ENCODE measurements at places on chromosomes 11 and 22.
A peak's percentile ranks its signal among the peaks of the same experiment; 100 is the strongest.

DNA sequence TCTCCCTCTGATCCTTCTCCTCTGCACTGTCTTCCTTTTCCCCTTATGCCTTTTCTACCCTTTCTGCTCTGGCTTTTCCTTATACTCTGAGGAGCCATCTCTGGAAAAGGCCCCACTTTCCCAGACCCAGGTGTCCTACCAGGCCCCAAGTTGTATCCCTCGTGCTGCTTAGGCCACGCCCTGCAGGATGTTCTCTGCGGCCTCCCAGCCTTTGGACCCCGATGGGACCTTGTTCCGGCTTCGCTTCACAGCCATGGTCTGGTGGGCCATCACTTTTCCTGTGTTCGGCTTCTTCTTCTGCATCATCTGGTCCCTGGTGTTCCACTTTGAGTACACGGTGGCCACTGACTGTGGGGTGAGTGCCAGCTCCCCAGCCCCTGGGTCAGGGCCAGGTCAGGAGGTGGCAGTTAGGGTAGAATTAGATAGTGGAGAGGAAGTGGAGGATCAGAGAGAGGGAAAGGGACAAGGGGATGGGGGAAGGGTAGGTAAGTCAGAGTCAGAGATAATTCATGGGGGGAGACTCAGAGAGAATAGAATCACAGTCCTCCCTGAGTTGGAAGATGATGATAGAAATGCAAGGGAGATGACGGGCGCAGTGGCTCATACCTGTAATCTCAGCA lies 8.9 kb downstream of the PGAP2 start:
- no peak for DNase-seq

GRCh38 chr11:75105462-75105925 lies 8.8 kb upstream of the OR2AT4 start:
- no peak for DNase-seq

DNA sequence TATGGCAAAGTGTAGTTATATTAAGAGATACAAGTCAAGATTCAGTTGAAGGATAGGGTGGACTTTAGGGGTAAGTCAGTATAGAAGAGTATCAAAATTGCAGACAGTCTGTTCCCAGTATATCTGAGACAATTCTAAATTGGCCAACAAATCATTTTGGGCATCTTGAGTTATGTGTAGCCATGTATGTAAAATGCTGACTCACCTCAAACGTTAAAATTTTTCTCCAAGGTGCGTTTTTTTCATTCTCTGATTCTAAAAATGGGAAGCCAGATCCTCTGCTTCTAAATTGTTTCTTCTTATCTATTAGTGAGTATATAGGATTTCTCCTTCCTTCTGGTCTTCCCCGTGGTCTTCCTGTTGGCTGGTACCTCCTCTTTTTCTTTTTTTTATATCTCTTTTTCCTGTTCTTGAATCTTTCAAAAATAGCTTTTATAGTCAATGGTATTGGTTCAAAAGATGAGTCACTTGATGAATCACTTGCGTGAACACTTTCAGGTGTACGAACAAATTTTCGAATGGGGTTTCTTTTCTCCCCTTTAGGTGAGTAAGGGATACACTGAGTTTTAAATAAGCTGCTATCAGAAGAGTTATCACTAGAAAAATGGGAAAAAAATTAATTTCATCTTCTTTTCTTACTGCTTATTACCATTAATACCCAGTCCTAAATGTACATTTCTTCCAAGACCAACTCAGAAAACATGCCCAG lies 3.2 kb downstream of the TAF1D start:
- DNase-seq, result no peak

DNA sequence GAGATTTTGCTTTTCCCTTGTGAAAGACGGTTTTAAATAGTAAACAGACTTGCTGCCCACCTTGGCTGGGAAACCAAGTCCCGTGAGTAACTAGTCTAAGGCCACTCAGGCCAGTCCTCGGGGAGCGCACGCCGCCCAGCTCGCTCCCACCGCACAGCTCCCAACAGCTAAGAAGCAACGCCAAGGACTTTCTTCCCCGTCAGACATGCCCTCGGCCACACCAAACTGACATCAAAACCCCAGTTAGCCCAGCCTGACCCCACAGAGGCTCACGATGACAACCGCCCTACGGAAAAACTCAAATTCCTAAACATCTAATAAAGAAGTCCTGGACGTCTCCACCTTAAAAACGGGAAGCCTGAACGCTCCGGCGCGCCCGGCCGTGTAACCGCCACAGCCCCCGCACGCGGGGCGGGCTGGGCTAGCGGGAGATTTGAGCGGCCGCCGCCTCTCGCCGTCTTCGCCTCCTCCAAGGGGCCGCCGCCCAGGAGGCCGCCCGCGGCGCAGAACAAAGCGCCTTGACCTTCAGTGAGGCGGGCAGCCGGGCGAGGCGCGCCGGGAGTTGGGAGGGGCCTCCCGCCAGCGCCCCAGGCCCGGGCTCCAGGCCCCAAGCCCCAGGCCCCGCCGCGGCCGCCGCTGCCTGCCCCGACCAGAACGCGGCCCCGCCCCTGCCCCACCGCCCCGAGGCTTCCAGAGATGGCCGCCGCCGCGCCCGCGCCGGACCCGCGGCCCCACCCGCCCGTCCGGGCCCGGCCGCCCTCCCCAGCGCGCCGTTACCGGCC lies 486 bp downstream of the NAP1L4 start:
- no peak for DNase-seq

- DNase-seq, result no peak
These were observed 50.1 kb upstream of the SHANK2 start for GRCh38 chr11:71302534-71302909.

DNA sequence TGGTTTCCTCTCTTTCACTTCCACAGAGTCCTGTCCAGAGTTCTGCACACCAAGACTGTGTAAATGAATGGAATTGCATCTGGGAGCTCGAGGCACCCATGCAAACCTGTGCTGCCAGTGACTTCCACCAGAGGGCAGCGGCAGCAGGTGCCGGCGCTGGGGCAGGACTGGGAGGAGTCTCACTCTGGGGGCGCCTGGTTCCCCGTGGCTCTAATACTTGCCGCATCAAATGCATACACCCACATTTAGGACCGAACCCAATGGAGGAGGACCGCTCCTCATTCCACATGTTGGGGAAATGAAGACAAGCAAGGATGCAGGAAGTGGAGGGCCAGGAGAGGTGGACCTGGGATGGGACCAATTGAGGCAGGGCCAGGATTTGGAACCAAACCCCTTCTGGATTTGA lies 1.1 kb upstream of the CD6 start:
- peak; percentile 79 for DNase-seq

DNA sequence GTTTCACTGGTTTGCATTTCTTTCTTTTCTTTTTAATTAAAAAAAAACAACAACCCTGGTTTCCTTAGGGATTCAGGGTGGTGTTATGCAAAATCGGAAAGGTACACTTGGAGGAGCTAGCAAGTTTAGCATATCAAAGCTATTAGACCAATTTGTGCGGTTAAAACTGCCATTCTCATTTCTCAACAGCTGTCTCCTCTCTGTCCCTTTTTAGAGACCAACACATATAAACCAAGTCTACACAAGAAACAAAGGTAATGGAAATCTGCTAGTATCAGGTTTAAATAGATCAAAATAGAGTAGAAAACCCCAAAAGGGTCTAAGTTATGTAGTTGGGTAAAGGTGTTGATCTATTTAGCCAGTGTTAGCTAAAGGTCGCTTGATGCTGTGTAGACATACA lies 1.7 kb upstream of the SESN3 start:
- no peak for DNase-seq

DNA sequence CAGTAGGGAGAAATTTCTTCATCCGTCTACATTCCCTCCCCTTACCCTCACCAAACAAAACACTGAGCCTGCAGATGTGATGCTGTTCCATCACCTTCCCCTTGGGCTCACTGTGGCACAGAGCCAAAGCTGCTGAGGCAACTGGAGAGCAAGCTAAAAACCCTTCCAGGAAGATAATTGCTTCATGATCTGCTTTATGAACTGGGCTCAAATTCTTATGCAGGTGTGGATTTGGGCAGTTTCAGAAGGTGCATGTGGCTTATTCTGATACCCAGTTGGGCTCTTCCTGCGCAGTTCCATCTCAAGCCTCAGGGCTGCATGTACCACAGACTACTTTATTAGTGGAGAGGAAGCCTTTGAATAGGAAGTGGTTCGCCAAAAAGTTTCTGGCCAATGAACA lies 58.3 kb downstream of the AAMDC start:
- no peak for DNase-seq

DNA sequence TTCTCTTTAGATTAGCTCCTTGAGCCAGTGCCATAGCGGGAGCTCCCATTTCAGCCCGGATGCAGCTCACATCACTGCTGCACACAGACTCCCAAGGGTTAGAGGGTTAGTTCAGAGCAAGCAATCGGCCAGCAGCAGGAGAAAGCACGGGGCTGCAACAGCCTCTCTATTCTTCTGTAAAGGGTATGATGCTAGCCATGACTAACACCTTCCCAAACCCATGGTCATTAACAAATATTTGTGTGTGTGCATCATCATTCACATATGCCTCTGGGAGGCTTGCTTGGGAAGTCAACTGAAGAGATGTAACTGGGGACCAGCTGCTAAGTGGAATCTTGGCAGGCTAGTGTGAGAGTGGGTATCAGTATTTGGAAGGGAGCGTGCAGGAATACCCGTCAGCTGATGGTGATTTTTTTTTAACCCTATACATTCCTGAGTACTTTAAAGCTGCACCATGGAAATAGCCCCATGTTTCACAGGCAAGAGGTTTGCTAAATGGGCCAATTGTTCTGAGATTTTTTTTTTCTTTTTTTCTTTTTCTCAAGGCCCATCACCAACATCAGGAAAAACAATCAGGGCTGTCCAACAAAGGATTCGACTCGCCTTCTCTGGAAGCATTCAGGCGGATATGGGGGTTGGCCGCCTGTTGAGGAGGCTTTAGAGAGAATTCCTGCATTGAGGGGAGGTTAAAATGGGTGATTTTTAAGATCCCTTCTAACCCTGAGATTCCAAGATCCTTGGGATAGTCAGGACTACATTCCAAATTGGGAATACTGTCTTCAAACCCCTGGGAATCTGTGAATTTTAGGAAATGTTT lies 33.2 kb upstream of the CCDC89 start:
- no peak for DNase-seq

DNA sequence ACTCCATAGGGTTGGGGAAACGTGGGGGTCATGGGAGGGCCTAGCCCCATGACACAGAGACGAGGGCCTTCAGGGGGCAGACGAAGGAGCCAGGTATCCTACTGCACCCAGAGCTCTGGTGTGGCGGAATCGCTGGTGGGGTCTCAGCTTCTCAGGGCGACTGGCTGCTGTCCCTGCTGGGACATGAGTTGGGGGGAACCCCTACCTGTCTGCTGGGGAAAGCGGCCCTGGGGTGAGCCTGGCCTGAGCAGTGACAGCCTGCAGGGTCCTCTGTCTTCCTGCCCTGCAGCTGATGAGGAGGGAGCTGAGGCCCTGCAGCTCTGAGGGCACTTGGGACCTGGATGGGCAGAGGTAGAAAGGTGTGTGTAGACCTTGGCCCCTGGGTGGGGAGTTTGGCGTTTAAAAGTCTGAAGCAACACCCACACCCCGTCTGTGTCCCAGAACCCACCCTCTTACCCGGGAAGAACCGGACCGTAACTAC lies 33.6 kb upstream of the GRAMD4 start:
- no peak for DNase-seq

- DNase-seq, result no peak
These were observed 421.9 kb upstream of the CADM1 start for GRCh38 chr11:115926138-115926537.

DNA sequence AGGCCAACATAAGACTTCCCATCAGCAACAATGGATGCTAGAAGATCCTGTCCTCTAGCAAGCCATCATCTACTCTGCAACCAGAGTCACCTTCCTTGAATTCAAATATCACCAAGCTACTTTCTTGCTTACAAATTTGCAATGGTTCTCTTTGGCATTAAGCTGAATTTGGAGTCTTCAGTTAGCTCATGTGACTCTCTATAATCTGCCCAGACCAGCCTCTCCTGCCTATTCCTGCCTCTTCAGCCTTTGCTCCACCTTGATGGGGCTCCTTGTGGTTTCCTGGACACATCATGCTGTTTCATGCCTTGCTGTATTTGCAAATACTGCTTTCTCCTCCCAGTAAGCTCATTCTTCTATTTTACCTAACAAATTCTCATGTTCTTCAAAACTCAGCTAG lies 82.3 kb downstream of the RASSF10 start:
- no peak for DNase-seq

GRCh38 chr11:94840209-94840608 lies 72.1 kb downstream of the AMOTL1 start:
- no peak for DNase-seq

GRCh38 chr22:19176175-19176643 lies 2.3 kb downstream of the SLC25A1 start:
- no peak for DNase-seq

DNA sequence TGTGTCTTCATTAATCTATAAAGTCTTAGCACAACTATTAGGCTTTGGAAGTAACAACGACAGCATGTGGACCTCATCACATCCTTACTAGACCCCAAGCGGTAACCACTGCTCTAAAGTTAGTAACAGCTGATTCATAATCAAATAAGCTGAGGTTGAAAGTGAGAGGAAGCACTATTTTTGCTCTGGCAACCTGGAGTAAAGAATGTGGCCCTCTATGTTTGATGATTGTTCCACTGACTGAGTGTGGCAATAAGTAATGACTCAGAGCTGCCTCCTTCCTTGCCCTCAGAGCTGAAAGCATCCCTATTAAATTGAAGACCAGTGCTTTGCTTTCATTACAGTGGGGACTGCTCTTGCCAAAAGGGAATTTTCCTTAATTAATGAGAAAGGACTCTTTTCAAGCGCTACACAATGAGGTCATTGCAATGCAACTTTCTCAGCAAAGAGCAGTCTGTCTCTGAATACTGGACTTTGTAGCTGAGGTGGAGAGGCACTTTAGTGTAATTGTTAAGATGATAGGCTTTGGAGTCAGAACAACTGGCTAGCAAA lies 906.1 kb upstream of the RAG2 start:
- no peak for DNase-seq

DNA sequence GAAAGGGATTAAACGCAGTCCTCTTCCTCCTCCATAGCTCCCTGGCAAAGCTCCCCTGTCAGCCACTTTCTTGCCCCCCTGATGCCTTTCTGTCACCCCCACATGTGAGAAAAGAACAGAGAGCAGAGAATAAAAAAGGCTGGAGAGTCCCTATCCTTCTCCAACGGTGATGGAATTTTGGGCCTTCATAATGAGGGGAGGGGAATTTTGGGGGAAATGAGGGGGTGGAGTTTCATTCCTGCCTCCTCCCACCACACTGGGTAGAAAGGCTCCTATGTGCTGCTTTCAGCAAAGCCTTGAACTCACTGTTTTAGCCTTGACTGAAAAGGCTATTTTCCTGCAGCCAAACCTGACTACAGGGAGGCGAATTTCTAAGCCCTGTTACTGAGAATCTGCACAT lies 59.3 kb downstream of the C11orf58 start:
- DNase-seq, result no peak
